CD14-positive monocyte (primary cell): ENCODE measurements at places on chromosomes 4 and X. TPM values are rescaled to one million over a fixed set of nuclear protein-coding genes. Genes with fewer than 3 reads are reported as not detected.

DNA sequence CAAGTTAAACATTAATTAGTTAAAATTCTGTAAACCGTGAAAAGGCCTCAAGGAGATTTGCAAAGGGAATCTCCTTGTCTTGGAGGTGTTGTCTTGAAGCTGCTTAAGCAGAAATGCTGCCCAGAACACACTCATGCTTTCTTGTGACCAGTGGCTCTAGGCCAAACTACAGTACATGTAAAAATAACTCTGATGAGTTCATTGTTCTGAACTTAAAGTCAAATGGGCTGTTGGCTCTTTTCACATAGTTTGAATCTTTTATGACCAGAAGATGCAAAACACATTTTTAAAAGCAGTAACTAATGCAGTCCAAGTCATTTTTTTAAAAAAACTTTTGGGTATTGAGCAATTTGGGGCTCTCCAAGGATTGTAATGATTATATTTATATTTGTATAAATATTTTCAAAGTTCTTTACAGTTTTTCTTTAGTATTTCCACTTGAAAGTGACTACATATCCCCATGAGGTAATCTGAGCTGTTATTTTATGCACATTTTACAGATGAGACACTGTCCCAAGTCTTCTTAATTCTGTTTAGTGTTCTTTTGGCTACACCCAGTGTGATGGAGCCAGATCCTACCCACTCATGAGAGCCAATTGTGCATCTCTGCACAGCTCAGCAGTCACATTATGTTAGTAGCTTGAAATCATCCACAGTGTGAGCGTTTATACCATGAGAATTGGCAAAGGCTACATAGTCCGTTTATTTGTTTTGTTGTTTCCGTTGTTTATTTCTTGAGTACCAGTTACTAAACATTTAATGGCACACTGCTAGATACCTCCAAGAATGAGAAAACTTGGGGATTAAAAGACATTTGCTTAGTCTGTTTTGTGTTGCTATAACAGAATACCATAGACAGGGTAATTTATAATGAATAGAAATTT is 112.8 kb upstream of the ATXN3L start:
- H3K4me1 ChIP-seq = no peaks in the 10 kb centered on the region
- H3K27me3 ChIP-seq = peaks cover 19% of the 10 kb centered on the region
- no peaks in the 10 kb centered on the region for H3K36me3 ChIP-seq
- H3K4me3 ChIP-seq = no peak overlapping the region
- no peak for DNase-seq

DNA sequence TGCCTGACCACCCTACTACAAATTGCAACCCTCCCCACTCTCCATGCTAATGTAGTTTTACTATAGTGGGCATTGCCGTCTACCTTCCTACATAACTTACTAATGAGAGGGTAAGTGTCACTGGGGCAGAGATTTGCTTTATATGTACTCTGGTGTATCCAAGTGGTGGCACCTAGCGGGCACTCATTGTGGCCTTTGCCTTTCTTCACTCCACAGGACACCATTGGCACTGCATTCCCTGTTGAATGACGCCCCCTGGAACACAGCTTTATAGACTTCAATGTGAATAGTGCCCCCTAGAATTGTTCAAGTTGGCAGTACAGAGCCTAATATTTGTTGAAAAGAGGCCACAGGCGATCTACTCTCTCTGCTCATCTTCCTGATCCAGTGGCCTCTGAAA is 215.8 kb downstream of the MID1IP1 start:
- H3K4me1 ChIP-seq = peaks cover 11% of the 10 kb centered on the region
- no peaks in the 10 kb centered on the region for H3K36me3 ChIP-seq
- no peak overlapping the region for H3K4me3 ChIP-seq

MOSPD2 gene
- polyA plus RNA-seq = 16.7 and 44.6 TPM in 2 replicates

TMPRSS11D gene
- not detected in 2 replicates for polyA plus RNA-seq

- peaks cover 13% of the 10 kb centered on the region for H3K36me3 ChIP-seq
- H3K27ac ChIP-seq = no peak overlapping the region
- no peaks in the 10 kb centered on the region for H3K27me3 ChIP-seq
- DNase-seq = no peak
- no peak overlapping the region for H3K4me3 ChIP-seq
Observed at GRCh38 chr4:26955241-26955640, 94.6 kb downstream of the STIM2 start.

F11 gene
- not detected for polyA plus RNA-seq
